ENCODE measurements at places on chromosomes 3 and 15. TPM values are rescaled to one million over a fixed set of nuclear protein-coding genes. Genes with fewer than 3 reads are reported as not detected.

Gene GABRA5
- 0.22 TPM for total RNA-seq

Gene GOLGA8J
- total RNA-seq: not detected

Gene ALG1L2
- total RNA-seq: not detected

DNA sequence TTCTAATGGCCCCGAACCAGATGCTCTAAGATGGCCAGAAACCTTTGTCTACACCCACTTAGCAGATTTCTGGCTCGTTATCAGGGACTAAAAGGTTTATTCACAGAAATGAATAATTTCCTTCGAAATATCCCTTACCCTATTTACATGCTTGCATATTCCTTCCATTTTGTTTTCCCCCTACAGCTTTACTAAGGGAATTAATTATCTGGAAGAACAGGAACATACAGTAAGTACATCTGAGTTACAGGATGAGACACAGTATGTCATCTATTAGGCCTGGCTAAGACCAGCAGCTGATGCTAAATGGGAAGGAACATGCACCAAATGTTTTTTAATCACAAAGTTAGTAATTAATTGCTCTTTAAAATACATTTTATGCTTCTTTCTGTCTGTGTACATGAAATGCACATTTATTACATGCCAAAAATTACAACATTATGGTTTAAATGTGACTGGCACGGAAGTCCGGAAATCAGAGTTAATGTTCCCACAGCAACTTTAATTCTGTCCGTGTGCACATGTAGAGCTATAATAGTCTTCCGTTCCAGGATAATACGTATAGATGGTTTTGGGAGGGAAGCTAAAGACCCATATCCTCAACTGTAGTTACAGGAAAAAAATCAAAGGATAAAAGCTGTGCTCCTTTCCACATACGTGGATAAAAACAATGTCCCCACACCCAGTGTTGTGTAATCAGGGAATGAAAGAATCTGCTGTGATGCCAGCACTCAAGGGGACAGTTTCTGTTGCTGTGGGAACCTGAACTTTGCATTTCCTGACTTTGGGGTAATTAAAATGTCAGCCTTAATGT is 82.0 kb downstream of the TIGIT start:
- DNase-seq: peak; percentile 62
- no peaks in the 10 kb centered on the region for H3K36me3 ChIP-seq
- peaks cover 41% of the 10 kb centered on the region for H3K4me1 ChIP-seq
- no peak overlapping the region for H3K4me3 ChIP-seq

- H3K27me3 ChIP-seq: peaks cover 4% of the 10 kb centered on the region
- no peak for DNase-seq
- H3K4me3 ChIP-seq: no peak overlapping the region
- no peak overlapping the region for H3K27ac ChIP-seq
Observed at GRCh38 chr15:95362306-95362705, 968.2 kb upstream of the NR2F2 start.

DNA sequence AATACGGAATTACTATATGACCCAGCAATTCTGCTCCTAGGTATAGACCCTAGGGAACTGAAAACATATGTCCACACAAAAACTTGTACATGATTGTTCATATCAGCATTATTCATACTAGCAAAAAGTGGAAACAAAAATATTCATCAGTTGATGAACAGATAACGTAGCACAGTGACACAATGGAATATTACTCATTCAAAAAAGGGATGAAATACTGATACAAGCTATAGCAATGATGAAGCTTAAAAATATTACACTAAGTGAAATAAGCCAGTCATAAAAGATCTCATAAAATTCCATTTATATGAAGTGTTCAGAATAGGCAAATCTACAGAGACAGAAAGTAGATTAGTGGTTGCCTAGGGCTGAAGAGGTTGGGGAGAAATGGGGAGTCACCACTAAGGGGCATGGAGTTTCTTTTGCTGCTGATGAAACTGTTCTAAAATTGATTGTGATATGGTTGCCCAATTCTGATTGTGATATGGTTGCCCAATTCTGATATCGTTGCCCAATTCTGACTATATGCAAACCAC is 10.5 kb downstream of the C15orf61 start:
- DNase-seq: peak; percentile 86
- H3K27ac ChIP-seq: peak overlapping the region; percentile 84
- no peaks in the 10 kb centered on the region for H3K27me3 ChIP-seq
- peaks cover 11% of the 10 kb centered on the region for H3K4me1 ChIP-seq
- H3K36me3 ChIP-seq: peaks cover 24% of the 10 kb centered on the region
- no peak overlapping the region for H3K4me3 ChIP-seq

DNA sequence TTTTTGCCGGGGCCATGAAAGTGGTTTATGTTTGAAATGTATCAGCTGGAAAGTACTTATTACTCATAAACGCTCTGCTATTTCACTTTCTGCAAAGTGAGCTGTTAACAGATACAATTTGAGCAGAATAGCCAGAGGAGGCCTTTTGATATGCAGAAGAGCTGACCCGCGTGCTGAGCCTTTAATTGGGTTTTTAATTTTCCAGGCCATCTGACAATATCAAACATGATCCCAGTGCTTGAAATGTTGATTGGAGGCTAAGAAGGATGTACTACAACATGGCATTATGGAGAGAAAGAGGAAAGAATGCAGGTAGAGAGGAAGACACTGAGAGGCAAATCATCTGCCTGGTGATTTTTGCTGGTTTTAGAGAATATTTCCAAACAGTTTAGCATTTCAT is 261.3 kb upstream of the MEIS2 start:
- H3K27me3 ChIP-seq: 0 out of 2 replicates have a peak, but pooled peaks cover 4% of the 10 kb centered on the region
- no peak for DNase-seq
- no peak overlapping the region for H3K4me3 ChIP-seq
- H3K36me3 ChIP-seq: no peaks in the 10 kb centered on the region
- no peak overlapping the region for H3K27ac ChIP-seq

DNA sequence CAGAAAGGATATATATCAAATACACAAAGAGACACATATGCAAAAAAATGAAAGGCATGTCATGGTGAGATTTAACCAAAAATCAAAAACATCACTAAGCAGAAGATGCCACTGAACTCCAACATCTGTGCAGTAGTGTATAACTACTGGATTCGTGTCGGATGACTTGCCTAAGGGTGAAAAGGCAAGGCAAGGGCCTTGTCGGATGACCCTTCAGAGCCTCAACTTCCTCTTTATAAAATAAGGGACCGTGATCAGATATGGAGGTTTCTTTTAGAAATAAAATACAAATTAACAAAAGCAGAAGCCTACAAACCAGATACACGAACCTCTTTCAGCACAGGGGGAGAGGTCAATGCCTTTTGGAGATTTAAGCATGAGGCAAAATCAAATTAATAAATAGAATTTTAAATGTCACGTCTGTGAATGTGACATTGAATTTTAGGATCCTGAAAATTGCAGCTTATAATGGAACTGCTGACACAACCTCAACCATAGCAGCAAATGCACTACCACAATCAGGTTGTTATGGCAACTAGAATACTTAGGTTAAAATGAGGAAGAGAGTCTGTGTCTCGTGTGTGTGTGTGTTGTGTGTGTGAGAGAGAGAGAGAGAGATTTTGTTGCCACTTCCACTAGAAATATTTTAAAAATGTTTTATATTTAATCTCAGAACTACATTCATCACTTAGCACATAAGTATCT is 8.3 kb upstream of the CHRM5 start:
- no peaks in the 10 kb centered on the region for H3K36me3 ChIP-seq
- no peak overlapping the region for H3K27ac ChIP-seq
- no peak for DNase-seq
- peaks cover 8% of the 10 kb centered on the region for H3K4me1 ChIP-seq

GRCh38 chr3:58419780-58420507 is 13.7 kb downstream of the PDHB start:
- H3K27me3 ChIP-seq: no peaks in the 10 kb centered on the region
- peaks cover 4% of the 10 kb centered on the region for H3K4me1 ChIP-seq
- peak; percentile 74 for DNase-seq
- no peak overlapping the region for H3K4me3 ChIP-seq
- H3K36me3 ChIP-seq: peaks cover 3% of the 10 kb centered on the region

- no peaks in the 10 kb centered on the region for H3K27me3 ChIP-seq
- H3K4me1 ChIP-seq: peaks cover under 1% of the 10 kb centered on the region
- H3K36me3 ChIP-seq: no peaks in the 10 kb centered on the region
- H3K27ac ChIP-seq: no peak overlapping the region
- DNase-seq: no peak
Observed at GRCh38 chr15:80188251-80188650, 35.5 kb downstream of the FAH start.
